ENCODE measurements at places on chromosomes 4 and X.

DNA sequence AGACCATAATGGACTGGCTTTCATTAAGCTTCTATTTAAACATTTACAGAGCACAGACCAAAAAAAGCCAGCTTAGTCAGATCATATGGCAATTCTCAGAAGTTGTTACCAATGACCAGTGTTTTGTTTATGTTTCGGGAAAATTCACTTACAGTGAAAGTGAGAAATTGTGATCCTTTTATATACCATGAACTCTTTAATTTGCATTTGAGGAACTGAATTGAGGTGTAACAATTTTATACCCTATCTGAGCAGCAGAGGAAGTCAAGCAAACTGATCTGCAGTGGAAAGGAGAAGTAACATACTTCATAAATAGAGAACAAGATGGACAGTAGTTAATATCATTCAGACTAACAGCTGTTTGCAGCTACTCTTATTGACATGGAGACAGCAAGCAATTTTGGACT is 97.1 kb downstream of the TMA16 start:
- DNase-seq, result no peak

DNA sequence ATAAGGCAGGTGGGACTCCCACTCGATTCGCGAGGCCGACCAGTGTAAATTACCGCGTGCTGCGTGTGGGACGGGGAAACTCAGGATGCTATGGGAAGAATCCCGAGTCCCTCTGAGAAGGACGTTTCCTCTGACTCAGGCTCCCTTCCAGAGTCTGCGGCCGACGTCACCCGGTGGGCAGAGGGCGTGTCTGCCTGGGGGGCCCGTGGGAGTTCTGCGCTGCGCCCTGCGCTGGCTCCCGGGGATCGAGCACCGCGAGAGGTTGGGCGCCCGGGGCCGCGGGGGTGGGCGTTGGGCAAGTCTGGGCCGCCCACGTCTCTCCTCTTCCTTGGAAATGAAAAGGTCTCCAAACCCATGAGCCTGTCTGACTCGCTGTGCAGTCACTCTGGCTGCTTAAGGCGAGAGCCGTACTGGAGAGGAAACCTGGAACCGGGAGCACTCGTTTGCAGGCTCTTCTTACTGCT is 568 bp downstream of the NIPAL1 start:
- DNase-seq, result no peak

DNA sequence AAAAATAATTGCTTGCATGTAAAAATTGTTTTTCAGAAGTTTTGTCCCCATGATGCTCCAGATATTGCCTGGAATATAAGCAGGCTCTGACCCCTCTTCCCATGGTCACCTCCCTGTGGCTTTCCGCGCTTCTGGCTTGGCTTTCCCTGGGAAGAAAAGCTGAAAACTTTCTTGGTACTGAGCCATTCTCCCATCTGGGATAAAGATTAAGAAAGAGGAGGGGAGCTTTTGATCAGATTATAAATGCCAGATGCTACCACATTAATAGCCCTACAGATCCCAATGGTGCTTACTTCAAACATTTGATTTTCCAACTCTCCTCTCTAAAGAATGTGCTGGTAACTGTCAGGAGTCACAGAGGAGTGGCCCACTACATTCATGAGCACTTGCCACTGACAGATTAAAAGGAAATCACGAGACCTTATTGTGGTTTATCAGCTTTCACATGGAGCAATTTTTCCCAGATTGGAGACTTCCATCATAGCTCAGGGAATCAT is 54.4 kb upstream of the GAB1 start:
- no peak for DNase-seq

GRCh38 chr4:14096396-14096965 is 469.0 kb upstream of the BOD1L1 start:
- DNase-seq, result no peak

DNA sequence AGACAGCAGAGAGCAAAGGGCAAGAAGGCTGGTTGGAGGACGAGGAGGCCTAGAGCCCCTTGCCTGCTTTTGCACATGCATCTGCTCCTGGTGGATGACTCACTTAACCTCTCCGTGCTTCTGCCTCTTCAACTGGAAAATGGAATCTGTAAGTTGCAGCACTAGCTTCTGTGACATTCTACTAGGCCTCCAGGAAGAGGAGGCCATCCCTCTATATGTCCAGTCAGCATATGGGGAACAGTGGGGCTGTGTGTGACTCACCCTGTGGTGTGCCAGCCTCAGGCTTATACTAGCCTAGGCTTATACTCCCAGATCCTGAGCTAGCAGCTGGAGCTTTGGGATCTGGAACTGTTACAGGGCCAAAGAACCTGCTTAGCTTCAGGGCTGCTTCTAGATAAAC is 36.0 kb downstream of the RTL9 start:
- DNase-seq, result no peak

DNA sequence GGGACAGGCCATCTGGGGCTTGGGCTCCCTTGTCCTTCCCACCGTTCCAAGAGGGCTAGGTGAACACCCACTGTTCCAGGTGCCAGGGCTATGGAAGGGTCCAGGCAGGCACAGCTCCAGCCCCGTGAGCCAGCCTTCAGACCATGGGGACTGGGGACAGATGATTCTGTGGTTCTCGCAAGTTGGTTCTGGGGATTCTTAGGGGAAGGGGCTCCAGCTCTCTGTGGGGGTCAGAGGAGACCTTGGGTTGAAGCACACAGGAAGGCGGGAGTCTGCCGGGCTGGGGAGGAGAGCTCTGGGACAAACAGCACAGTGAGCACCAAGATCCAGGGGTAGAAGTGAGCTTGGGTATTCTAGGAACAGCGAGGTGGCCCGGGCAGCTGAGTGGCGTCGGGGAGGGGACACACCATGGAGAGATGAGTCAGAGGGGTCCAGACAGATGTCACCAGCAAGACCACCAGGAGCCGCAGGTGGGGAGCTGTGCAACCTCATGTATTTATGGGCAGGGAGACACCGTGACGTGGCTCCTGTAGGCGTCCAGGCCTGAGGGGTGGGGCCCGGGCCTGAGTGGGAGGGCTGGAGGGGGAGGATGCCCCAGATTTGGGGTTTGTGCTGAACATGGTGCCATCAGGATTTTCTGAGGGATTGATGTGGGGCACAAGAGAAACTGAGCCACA is 48.8 kb upstream of the HMX1 start:
- DNase-seq, result no peak

DNA sequence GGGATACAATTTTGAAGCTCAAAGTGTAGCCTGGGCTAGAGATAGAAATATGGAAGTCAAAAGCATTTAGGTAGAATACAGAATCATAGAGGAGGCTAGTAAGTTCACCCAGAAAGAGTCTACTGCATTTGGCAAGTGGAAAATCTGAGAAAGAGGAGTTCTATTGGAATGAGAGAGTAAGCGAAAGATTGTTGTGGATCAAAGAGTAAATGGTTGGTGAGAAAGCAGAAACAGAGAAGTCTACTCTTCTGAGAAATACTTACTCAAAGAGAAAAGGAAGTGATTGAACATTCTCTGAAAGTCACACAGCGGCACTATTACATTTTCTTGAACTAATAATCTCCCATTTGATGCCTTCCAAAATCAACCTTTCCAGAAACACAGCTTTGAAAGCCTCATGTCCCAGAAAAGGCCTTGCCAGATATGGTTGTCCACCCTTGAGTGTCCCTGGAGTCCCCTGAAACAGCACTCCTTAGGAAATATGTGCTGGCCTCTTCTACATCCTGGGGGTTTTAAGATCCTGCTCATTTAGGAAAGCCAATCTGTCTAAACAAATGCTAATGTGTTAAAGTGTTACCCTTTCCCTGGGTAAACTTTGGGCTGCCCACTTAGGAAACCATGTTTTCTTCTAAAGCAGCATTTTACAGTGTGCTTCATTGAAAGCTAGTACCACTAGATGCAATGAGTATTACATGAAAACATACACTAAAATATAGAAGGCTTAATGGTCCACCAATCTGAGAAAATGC is 132.6 kb downstream of the INPP4B start:
- no peak for DNase-seq

DNA sequence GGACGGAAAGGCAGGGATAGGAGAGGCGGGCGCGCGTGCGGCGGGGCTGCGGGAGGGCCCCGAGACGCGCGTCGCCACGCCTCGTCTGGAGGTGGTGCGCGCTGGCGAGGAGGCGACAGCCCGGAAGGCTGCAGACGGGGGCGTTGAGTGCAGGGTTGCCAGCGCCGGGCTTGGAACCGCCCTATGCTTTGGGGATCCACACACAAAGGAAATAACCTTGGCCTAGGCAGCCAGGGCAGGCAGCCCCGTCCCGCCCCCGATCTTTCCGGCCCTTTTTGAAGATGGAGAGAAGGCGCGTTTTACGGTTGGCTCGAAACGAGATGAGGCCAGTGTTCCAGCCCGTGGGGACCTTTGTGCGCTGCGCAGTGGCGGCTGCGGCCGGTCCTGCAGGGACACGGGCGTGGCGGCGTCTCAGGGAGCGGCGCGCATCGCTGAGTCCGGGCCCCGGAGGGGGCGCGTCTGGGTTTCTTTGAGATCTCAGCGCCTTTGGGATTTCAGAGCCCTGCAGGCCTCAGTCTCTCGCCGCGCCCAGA is 50.8 kb upstream of the TRIM2 start:
- peak; percentile 58 for DNase-seq

DNA sequence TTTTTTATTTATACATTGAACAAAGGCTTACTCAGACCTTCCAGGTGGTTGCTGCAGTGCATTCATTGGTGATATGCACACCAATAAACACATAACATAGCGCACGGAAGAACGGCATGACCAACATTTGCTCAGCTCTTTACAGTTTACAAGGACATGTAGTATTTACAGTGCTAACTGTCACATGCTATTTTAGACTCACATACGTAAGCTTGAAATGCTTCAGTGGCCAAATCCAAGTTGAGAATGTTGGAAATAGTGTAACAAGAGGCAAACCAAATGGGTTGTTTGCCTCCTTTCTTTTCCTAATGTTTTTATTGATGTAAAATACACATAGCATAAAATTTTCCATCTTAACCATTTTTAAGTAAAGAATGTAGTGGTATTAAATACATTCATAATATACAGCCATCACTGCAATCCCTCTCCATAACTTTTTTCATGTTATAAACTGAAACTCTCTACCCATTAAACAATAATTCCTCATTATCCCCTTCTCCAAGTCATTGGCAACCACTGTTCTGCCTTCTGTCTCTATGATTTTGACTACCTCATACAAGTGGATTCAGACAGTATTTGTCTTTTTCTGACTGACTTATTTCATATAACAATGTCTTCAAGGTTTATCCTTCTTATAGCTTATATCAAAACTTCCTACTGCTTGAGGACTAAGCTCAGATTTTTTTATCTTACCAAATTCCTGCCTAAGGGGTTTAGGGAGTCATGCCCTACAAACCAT is 1722.9 kb upstream of the AGA start:
- no peak for DNase-seq

- DNase-seq, result no peak
Observed at GRCh38 chrX:129748305-129748704, 9.5 kb downstream of the XPNPEP2 start.

- DNase-seq, result no peak
Observed at GRCh38 chr4:128688846-128689437, 120.6 kb upstream of the JADE1 start.

GRCh38 chrX:154436983-154437752 is at the start of gene GDI1:
Gene GDI1, plus strand, starts transcription at chrX:154437154. Its CDS starts 101 bp downstream, at chrX:154437255.
- DNase-seq, result peak; percentile 46

DNA sequence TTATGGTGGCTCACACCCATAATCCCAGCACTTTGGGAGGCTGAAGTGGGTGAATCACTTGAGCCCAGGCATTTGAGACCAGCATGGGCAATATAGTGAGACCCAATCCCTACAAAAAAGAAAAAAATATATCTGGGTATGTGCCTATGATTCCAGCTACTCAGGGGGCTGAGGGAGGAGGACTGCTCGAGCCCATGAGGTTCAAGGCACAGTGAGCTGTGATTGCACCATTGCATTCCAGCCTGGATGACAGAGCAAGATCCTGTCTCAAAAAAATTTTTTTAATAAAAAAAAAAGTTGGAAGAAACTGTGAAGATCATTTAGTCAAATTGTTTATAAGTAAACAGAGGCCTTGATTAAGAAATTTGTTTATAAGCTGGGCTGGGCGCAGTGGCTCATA is 39.7 kb downstream of the KLHL8 start:
- no peak for DNase-seq

GRCh38 chr4:15182600-15183220 is 180.4 kb downstream of the CPEB2 start:
- no peak for DNase-seq

GRCh38 chrX:57286507-57287251 is at the start of gene FAAH2:
Gene FAAH2, plus strand, starts transcription at chrX:57286706. Its CDS starts 120 bp downstream, at chrX:57286826.
- DNase-seq, result peak; percentile 69

DNA sequence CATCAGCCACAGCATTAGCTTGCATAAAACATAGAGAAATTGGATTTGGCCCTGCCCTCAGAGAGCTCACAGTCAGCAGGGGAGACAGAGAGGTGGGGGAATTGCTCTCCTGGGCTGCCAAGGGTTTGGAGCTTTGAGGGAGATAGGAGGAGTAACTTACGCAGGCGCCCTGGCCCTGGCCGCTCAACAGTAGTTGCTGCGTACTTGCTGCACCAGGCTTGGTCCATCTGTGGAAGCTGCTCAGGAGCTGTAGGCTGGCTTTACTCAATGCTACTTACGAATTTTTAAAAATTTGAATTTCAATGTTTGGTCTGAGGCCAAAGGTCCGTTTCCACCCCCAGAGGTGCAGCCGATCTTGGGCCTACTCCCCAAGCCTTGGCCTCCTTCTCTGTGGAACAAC is 83.3 kb downstream of the CPZ start:
- no peak for DNase-seq

- no peak for DNase-seq
Observed at GRCh38 chr4:167230744-167231143, 3.5 kb downstream of the SPOCK3 start.

DNA sequence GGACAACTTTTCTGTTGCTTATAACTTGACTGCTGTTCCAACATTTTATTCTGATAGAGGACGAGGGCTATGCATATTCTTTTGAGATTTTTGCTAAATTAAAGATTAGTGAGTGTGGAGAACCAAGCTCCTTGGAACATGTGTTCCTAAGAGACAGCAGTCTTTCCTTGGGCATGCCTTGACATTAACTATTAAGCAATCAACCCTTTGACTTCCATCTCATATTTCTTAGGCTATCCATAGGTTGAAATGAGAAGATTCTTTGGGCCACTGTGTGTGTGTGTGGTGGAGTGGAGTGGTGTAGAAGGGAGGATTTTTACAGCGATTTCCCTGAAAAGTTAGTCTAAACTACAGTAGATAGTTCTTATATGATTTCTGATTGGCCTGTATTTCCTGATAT is 127.4 kb upstream of the POF1B start:
- no peak for DNase-seq

DNA sequence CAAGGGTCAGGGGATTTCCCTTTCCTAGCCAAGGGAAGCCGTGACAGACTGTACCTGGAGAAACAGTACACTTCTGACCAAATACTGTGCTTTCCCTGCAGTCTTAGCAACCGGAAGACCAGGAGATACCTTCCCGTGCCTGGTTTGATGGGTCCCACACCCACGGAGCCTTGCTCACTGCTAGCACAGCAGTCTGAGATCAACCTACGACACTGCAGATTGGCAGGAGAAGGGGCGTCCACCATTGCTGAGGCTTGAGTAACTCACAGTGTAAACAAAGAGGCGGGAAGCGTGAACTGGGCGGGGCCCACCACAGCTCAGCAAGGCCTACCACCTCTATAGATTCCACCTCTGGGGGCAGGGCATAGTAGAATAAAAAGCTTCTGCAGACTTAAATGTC is 48.7 kb upstream of the SRD5A3 start:
- no peak for DNase-seq
